CD4-positive, alpha-beta memory T cell (primary cell): ENCODE measurements at places on chromosomes 12 and 14.

- peak; percentile 81 for DNase-seq
Observed at GRCh38 chr12:563250-563781, 99.9 kb downstream of the NINJ2 start.

GRCh38 chr12:70042675-70043074 lies 200.6 kb upstream of the CNOT2 start:
- DNase-seq, result no peak

DNA sequence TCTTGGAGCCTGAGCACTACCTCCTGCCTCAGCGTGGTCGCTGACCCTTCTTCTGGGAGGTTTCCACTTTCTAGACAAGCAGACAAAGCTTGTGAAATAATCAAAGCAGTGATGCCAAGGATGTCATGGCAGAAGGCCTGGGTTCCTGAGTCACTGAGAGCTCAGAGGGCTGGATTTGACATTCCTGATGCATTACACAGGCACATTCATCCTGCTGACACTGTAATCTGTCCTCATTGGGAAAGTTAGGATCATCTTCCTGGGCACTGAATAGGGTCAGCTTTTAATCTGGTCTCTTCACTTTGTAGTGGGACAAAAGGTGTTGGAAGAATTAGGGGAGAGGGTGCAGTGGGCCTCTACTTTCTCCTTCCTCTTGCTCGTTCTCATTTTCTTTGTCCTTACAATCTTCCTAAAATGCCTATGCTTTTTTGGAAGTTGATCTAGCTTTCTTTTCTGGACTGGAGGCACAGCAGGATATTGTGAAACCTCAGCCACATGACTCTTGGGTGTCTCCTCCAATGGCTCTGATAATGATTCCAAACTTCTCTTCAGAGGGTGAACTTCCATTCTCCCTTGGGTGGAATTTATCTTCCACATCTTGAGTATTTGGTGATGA lies 29.6 kb downstream of the EEA1 start:
- DNase-seq, result no peak

- no peak for DNase-seq
Observed at GRCh38 chr12:15522574-15523187, 200.4 kb downstream of the PTPRO start.

DNA sequence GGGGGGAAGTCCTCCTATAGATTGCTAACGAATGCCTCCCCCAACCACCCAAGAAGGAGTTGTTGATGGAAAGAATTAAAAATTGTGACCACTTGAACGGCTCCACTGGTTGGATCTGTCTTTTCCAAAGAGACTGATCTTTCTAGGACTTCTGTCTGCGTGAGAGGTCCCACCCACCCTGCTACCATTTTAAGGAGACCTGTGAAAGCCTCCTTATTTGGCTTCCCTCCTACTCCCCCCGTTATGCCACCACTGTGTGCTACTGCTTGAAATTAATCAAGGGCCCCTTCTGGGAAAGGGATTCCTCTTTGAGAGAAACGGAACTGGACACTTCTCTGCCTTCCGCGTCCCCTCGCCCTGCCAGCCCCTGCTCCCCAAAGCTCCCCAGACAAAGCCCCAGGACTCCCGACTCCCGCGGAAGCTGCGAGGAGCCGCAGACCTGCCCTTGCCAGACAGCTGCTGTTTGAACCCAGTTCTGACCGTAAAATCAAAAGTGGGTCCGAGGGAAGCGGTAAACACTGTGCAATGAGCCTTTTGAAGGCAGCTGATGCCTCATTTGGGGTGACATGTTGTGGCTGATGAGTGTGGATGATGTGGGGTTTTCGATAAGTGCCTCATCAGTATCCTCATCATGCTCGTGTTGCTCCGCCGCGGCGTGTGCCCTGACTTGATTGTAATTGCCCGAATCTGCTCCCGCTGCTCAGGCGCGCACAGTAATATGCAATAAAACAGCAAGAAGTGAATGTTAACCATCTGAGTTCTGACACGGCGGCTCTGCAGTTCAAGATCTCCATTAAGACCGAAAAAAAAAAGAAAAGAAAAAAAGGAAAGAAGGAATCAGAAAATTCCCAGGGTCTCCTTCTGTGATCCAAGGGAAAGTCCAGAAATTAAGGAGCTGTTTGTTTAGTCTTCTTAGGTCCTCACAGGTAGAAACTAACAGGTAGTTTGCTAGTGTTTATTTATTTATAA lies 48.2 kb downstream of the MBIP start:
- DNase-seq, result peak; percentile 1

DNA sequence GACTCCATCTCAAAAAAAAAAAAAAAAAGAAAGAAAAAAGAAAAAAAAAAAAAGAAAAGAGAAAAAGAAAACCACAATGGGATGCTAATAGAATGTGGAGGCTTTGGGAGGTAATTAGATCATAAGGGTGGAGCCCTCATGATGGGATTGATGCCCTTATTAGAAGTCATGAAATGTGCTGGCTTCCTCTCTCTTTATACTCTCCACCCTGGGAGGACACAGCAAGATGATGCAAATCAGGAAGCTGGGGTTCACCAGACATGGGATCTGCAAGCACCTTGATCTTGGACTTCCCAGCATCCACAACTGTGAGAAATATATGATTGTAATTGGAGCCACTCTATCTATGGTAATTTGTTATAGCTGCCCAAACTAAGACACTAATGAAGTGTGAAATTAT lies 13.4 kb upstream of the DRAM1 start:
- no peak for DNase-seq

DNA sequence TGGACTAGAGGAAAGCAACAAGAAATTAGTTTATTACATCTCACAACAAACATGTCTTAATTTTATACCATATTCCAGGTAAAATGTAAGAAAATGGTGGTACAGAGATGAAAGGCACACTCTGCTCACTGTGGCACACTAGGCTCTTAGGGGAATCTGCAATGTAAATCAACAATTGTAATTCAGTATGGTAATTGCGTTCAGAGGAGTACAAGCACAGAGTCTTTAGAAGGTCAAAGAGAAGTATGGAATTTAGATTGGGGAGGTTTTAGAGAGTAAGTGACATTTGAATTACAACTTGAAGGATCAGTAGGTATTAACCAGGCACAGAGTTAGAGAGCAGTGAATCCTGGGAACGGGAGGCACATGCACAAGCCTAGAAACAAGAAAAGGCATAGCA lies 694.0 kb upstream of the USP15 start:
- DNase-seq, result no peak
